ENCODE measurements at places on chromosomes 6 and 20.

- DNase-seq, result no peak
Measured at GRCh38 chr6:98452685-98453084, 381.7 kb upstream of the POU3F2 start.

- no peak for DNase-seq
Measured at GRCh38 chr6:124373386-124373785, 569.7 kb downstream of the NKAIN2 start.

DNA sequence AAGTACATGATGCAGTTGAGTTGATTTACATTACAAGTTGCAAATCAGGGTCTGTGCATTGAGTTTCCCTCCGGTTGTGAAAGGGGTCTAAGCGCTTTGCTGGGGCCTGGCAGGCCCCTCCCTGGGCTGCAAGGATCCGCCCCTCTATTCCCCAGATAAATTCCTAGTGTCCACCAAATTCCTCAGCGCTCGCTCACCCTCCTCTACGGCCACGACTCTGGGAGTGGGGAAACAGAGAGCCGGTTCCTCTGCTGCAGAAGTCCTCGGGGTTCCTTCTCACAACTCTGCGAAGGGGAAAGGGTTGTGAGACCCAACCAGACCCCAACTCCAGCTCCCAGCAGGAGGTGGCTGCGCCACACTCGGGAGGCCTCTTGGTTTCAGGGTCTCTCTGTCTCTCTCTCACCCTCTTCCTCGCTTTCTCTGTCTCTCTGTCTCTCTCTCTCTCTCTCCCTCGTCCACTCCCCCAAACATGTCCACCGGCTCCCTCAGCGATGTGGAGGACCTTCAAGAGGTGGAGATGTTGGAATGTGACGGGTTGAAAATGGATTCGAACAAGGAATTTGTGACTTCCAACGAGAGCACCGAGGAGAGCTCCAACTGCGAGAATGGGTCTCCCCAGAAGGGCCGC, at the start of gene TCF21:
TSS of gene TCF21 (plus strand) at position 185 of the 628 bp plus-strand sequence. CDS start at position 470, 285 bp downstream.
- DNase-seq, result no peak

DNA sequence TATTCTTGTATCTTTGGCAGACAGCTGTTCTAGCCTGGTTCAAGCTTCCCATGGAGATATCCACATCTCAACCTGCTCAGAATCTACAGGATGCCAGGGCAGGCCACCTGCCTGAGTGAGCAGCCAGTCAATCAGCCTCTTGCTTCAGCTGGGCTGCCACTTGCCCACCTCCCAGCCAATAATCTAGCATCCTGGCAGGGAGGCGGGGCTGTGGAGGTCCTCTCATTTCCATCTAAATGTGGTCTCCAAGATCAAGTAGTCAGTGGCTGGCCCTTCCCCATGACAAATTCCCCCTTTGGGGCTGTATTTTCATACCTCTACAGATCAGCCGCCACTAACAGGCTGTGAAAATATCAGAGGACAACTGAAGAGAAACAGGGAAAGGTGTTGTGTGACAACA, 33.0 kb upstream of the SPDEF start:
- no peak for DNase-seq

GRCh38 chr6:3088968-3089367, 20.7 kb downstream of the RIPK1 start:
- no peak for DNase-seq

DNA sequence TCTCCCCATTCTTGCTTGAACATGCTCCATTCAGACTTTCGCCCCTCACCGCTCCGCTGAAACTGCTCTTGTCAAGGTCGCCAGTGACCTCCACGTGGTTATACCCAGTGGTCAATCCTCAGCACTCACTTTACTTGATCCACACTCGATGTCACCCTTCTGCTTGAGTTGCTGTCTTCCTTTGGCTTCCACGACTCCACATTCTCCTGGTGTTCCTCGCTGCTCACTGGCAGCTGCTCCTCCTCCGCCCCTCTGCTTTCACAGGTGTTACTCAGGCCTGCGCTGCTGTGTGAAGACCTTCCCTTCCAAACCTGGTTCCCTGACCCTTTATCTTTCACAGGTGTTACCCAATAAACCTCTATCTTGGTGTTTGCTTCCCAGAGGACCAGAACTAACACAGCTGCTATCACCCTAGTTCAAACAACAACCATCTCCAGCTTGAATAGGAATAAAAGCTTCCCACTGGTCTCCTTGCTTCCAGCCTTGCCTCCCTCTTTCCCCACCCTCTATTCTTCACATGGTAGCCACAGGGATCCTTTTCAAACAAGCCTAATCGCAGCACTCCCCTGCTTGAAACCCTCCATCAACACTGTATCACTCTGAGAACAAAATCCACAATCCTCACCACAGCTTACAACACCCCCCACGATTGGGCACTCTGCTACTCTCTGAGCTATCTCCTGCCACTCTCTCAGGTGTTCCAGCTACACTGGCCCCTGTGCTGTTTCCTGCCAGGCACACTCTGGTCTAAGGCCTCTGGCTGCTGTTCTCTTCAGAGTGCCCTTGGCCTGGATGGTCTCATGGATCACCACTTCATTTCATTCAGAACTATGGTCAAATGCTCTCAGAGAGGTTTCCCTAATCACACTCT, 10.7 kb downstream of the PPIL1 start:
- DNase-seq, result no peak

DNA sequence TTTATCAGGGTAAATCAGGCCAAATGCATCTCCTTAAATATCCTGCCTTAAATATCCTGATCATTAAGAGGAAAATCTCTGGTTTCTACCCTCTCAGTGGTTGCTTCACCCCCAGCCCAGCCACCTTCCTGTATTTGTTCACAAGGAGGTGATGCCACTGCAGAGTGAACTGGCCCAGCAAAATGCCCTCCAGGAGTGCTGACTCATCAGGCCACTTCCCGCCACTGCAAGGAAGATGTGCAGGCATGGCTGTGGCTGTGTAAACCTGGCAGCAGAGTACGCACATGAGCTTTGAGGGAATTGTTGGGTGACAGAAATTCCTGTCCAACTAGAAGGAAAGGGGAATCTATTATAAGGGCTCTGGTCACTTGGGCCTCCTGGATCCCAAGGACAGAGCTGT, 13.8 kb downstream of the NQO2 start:
- DNase-seq, result no peak

DNA sequence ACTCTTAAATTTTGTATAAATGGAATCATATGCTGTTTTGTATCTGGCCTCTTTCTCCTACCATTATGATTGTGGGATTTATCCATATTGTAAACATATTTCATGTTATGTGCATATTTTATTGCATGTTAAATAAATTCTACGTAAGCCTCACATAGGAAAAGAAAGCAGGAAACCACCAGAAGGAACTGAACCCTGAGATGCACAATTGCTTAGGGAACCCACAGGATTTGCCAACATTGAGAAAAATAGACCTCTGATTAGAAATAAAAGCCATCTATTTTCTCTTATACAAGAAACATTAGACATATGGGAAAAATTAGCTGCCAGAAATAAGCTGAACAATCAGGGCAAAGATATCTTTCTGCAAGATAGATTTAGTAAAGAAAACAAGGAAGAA, 111.2 kb upstream of the CARMIL1 start:
- DNase-seq, result no peak

DNA sequence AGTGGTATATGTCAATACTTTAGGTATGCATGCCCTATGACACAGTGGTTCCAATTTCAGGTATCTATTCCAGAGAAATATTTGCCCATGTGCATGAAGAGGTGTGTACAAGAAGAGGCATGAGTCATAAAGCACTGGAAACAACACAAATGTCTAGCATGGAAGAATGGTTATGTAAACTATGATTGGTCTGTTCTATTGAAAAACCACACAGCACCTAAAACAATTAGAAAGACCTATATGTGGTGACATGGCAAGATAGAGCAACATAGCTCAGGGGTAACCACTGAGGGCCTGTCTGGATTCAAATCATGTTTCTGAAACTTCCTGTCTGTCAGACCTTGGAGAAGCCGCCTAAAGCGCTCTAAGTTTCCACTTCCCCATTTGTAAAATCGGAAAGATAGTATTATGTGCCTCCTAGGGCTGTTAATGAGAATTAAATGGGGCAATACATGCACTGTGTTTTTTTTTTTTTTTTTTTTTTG, 76.0 kb upstream of the SHLD1 start:
- DNase-seq, result no peak

DNA sequence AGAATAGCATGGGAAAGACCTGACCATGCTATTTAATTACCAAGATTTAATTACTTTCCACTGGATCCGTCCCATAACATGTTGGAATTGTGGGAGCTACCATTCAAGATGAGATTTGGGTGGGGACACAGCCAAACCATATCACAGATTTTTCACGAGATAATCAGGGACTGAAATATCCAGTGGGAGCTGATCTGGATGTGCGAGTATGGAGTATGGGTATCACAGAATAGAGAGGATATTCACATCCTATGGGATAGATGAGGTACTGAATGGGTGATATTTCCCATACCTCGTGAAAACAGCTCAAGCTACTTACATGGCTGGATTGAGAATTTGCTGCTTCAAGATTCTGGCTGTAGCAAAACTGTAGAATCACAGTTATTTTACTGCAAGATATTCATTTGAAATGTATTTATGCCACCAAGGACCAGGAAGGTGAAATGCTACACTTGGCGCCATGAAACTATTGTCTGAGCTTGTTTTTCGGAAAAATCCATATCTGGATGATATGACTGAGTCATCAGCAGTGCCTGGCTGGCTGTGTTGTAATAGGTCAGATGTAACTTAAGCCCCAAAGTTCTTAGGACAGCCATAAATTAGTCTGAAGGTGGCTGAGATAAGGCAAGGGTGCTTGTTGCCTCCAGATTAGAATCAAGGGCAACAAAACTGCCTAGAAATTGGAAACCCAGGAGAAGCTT, 29.8 kb downstream of the KCNS1 start:
- DNase-seq, result no peak

DNA sequence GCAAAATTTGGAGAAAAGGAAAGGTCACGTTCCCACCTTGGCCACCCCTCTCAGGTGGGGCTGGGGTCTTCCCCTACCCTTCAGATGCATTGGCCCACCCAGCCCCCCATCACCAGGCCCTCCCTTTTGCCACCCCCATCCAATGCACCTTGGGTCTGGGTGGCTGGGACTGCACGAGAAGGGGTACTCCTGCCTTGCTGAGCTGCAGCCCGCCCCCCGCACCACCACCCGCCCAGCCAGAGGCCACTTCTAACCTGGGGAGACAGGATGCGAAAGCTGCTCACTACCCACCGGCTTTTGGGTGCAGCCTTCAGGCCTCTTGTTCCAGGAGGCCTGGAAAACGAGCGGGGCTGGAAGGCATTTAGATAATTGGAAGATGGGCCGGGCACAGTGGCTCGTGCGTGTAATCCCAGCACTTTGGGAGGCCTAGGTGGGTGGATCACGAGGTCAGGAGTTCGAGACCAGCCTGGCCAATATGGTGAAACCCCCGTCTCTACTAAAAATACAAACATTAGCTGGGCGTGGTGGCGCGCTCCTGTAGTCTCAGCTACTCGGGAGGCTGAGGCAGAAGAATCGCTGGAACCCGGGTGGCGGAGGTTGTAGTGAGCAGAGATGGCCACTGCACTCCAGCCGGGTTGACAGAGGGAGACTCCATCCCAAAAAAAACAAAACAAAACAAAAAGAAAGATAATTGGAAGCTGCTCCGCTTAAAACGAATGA, 1.2 kb upstream of the CDC25B start:
- DNase-seq, result no peak

- no peak for DNase-seq
Measured at GRCh38 chr6:55182016-55182650, 7.8 kb downstream of the HCRTR2 start.

DNA sequence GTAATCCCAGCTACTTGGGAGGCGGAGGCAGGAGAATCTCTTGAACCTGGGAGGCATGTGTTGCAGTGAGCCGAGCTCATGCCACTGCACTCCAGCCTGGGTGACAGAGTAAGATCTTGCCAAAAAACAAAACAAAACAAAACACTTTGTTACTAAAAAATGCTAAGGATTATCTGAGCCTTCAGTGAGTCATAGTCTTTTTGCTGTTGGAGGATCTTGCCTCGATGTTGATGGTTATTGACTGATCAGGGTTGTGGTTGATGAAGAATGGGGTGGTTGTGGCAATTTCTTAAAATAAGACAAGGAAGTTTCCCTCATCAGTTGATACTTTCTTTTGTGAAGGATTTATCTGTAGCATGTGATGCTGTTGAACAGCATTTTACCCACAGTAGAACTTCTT, 196.8 kb upstream of the HDDC2 start:
- DNase-seq, result no peak

GRCh38 chr20:41701588-41702348, 83.6 kb upstream of the CHD6 start:
- no peak for DNase-seq

DNA sequence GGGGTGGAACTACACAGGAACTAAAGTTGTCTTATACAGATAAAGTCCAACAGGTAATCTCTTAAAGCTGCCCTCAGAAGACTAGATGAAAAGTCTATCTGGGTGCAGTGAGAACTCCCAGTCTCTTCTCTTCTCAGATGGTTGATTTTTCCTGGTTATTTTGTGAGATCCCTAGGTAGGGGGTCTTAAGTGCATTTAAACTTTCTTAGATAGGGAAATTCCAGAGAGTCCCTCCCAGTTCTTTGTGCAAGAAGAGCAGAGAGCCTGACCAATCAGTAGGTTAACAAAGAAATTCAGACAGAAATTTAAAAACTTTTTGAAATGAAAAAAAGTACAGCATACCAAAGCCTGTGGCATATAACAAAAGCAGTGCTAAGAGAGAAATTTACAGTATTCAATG, 2.0 kb upstream of the GABRR2 start:
- no peak for DNase-seq

GRCh38 chr6:72588155-72588554, 33.7 kb upstream of the KCNQ5 start:
- no peak for DNase-seq

- no peak for DNase-seq
Measured at GRCh38 chr6:83890520-83890919, 31.0 kb downstream of the CYB5R4 start.

DNA sequence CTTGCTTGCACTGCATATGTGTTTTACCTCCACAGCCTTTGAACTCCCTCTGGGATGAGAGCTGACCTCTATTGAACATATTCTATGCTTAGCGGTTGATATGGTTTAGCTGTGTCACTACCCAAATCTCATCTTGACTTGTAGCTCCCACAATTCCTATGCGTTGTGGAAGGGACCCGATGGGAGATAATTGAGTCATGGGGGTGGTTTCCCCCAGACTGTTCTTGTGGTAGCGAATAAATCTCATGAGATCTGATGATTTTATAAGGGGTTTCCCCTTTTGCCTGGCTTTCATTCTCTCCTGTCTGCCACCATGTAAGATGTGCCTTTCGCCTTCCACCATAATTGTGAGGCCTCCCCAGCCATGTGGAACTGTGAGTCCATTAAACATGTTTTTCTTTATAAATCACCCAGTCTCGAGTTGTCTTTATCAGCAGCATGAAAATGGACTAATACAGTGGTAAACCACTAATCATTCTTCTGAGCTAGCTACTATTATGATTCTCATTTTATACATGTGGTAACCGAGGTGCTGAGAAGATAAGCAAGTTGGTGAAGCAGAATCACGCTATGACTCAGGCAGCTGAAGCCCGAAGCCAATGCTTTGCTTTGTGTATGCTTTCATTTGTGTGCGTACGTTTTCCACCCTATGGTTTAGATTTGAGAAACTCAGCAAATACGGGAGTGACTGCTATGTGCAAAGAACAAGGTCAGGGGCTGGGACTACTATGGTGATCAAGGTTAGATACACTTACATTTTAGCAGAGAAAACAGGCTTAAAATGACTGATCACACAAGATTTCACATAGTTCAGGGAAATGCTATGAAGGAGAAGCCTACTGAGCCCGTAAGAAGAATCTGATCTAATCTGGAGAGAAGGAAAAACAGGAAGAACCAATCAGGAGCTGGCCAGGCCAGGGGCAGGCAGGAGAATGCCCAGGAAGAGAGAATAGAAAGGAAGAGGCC, 363.5 kb downstream of the ESR1 start:
- DNase-seq, result no peak
